Activated naive CD4-positive, alpha-beta T cell treated with Interleukin-2 at 50 U/mL for 16 hours (primary cell): ENCODE measurements at places on chromosomes 3 and 15.

- DNase-seq = no peak
Observed at GRCh38 chr3:161915418-161915750, 418.8 kb downstream of the OTOL1 start.

DNA sequence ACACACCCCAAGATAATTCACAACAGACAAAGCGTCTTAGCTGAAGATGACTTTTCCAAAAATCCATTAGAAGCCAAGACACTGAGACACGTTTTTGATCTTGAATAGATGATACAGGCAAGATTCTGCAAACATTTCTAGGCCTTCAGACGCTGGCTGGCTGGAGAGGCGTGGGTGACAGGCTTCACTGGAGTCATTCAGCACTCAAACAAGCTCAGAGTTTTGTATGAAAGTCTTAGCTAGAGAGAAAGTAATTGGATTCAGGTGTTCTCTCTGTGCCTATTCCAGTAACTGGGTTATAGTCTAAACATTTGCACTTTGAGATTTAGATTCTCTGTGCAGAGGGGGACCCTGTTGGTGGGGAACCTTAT is 147.7 kb upstream of the BHLHE40 start:
- peak; percentile 57 for DNase-seq

DNA sequence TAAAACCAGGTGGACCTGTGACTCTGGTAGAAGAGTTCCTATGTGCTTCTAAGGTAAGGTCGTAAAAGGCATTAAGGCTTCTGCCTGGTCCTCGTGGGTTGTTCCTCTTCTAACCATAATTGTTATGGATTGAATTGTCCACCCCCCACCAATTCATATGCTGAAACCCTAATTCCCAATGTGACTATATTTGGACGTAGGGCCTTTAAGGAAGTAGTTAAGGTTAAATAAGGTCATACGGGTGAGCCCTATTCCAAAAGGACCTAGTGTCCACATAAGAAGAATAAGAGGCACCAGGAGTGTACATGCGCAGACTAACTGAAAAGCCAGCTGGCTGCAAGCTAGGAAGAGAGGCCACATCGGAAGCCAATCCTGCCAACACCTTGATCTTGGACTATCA is 1.9 kb downstream of the ADPGK start:
- DNase-seq = no peak

GRCh38 chr15:63823253-63823844 is 10.4 kb downstream of the HERC1 start:
- DNase-seq = no peak

GRCh38 chr3:84738086-84738485 is 220.7 kb upstream of the CADM2 start:
- DNase-seq = no peak

GRCh38 chr3:169327546-169328356 is 335.8 kb downstream of the MECOM start:
- DNase-seq = no peak

DNA sequence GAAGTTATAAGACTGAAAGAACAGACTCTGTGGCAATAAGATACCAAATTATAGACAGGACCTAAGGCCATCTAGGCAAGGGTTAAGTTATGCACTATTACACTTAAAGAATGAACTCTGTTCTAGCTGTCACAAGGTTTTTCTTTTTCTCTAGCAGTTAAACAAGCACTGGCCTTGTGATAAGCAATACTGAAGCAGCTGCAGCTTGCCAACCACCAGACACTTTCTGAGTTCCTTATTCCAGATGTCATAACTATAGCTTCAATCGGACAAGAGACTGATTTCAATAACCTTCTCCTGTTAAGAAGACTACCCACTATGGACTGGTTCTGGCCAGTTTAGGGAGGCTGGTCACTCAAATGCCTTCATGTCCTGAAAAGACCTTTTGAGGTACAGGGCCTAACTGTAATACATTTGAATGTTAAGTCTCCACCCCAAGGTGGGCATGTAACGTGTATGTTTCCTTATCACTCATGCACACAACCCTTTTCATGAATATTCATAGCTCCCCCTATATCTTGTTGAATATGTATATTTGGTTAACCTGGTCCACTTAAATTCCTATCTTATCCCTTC is 85.8 kb downstream of the CFAP20DC start:
- no peak for DNase-seq

DNA sequence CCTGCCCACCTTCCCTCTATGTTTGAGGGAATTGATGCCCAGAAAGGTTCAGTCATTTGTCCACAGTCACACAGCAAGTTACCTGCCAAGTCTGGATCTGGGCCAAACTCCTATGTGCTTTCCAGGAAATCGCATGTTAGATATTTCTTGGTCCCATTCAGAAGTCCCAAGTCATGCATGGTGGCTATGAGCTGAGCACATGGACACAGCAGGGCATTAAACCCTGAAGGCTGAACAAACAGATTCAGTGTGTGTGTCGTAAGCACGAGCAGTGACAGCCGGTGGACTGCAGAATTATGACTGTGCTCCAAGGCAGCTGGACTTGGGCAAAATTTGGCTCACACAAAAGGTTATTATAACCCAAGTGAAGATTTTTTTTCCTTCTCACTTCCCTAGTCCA is 11.4 kb upstream of the SLC6A6 start:
- no peak for DNase-seq
